ENCODE measurements at places on chromosomes 5 and 9.

GRCh38 chr5:76836181-76836580 is 13.6 kb upstream of the S100Z start:
- DNase-seq = no peak

GRCh38 chr9:19156026-19156474 is 28.8 kb upstream of the PLIN2 start:
- no peak for DNase-seq

DNA sequence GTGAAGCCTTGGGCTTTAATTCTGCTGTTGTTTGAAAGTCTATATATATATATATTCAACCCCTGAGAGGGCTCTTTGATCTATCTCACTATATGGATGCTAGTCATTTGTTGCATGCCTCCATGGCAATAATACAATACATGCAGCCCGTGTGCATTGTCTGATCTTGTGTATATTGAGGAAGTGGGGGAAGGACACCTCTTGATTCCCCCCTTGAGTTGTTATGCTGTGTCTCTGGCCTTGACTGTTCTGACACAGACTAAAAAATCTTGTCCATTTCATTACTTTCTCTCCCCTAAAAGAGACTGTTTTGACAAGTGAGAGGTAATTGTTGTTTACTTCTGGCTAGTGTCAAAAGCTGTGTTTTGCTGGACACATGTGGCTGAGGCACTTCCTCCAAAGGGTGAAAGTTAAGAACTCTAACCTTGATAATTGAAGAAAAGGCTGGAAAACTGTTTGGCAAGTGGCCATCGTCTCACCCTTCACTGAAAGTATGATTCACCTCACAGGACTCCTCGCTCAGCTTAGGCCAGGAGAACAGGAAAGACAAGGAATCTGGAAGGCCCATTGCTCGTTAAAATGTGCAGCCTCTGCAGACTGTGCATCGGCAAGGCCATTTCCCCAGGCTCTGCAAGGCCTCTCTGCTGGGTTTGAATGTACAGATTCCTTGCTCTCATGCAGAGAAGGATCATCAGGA is 304.0 kb downstream of the PRELID2 start:
- no peak for DNase-seq

DNA sequence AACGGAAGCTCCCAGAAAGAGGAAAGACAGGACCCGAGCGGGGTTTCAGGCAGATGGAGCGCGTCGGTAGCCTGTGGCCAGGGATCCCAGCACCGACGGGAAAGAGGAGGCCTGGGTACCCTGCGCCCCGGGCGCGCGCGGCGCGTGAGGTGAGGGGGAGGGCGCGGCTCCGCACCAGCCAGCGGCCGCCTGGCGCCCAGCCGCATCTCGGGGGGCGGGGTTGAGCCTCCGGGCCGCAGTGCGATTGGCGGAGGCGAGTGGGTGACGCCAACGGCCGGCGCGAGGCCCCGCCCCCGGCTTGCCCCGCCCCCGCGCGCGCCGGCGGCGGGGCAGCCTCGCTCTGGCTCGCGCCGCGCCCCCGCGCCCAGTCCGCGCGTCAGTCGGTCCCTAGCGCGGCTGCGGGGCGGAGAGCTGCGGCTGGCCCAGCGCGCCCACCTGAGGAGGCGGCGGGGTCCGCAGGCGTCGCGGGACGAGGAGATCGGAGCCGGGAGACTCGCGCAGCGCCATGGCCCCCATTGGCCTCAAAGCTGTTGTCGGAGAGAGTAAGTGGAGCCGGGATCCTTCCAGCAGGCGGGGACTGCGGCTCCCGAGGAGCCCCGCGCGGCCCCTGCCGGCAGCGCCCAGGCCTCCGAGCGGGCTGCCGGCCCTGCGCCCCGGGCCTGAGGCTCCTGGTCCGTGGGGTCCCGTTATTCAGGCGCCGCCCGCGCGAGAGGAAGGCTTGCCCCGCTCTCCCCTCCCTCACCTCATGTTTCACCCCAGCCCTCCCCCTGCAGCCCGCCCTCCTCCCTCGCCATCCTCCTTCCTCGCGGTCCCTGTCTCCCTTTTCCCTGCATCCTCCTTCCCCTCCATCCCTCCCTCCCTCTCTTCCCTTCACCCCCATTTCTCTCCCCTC is at the start of gene STXBP1:
Gene STXBP1 (plus strand): TSS at position 379 of the 892 bp plus-strand sequence. CDS start 127 bp downstream, at position 506.
- DNase-seq = peak; percentile 76

- DNase-seq = no peak
Measured at GRCh38 chr9:70609011-70609410, 194.6 kb upstream of the KLF9 start.

DNA sequence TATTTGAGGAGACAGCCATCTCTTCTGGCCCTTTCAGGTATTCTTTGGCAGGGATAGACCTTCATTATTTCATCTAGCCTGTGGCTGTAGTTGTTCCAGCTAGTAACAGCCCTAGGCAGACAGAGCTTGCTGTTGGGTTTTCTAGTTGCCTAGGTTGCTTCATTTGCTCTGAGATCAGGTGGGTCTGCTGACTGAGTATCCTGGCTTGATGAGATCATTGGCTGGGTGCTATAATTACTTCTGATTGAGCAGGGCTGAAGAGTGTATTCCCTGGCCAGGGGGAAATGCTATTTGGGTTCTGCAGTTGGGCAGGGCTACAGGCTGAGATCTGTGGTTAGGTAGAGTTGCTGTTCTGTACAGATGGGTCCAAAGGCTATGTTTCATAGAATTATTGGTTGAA is 456.1 kb downstream of the PSAT1 start:
- DNase-seq = no peak

GRCh38 chr5:132651838-132652469 is 6.0 kb upstream of the IL13 start:
- DNase-seq = no peak

GRCh38 chr5:179153921-179154345 is 93.8 kb downstream of the ZNF354C start:
- DNase-seq = no peak

DNA sequence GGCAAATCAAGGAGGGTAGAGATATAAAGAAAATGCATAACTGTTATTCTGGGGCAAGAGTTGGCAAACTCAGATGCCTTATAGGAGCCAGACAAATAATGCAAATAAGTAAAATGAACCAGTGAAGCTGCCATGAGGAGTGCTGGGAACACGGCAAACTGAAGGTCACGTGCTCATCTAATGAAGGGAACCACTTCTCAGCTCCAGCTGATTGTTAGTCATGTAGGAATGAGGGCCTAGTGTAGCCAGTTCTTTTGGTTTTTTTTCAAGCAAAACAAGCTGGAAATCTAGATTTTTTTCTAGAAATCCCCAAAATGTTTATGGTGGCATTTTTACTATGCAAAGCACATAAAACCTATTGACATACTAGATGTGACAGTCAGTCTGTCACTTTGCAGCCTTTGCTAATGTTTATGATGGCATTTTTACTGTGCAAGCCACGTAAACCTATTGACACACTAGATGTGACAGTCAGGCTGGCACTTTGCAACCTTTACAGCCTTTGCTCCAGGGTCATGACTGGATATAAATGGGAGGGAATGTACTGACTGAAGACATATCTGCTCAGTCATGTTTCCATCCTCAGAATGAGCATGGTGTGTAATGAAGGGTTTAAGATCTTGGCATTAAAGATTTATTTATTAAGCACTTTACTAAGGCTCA is 39.4 kb downstream of the RUSC2 start:
- no peak for DNase-seq

GRCh38 chr9:16257604-16258003 is 612.9 kb downstream of the BNC2 start:
- no peak for DNase-seq

- DNase-seq = no peak
Measured at GRCh38 chr5:96084874-96085506, 123.3 kb upstream of the ELL2 start.

Measured in stimulated activated CD4-positive, alpha-beta T cell treated with anti-CD3 and anti-CD28 coated beads, TNF-alpha, amount 100 ng/mL, for 1 hour (primary cell).